CMK (cell line): ENCODE measurements at places on chromosomes 12 and 14.
A peak's percentile ranks its signal among the peaks of the same experiment; 100 is the strongest.

GRCh38 chr12:69258655-69259054 lies 19.3 kb downstream of the CPSF6 start:
- DNase-seq = no peak

DNA sequence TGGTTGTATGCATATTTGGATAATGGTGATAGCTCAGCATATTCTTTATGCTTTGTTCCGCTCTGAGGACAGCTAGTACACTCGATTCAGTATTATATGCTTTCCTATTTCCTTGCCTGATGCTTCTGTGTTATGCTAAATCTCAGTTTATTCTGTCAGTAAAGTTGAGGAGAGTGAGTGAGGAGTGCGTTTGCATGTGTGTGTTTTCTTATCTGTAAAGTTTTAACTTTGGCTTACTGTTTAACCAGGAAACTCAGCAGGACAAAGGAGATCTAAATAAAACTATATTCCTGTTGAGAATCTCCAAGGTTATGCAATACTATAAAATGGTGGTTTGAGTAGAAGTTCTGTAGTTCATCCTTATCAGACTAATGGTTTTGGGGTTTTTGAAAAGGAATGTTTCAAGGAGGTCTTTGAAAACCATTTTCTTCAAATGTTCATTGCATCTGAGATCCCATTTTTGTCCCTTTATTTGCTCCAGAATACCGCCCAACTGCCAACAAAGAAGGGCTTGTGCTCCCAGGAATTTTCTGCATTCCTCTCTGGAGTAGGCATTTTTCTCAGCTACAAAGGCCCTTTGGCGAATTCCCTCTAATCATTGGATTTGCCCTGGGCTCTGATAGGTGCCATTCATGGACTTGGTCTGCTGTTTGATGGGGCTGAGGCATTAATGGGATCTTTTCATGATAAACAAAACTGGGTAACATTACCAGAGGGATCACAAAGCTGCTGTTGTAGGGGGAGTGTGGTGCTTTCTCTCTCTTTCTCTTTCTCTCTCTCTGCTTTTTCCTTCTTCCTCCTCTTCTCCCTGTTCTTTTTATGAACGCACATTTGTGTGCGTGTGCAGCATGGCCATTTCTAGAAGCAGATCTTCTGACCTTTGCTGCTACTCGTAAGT lies 71.7 kb downstream of the HMGA2 start:
- no peak for DNase-seq

- DNase-seq = no peak
Measured at GRCh38 chr12:45337835-45338234, 121.9 kb downstream of the ANO6 start.

GRCh38 chr12:114916124-114916523 lies 232.1 kb upstream of the TBX3 start:
- DNase-seq = no peak

GRCh38 chr12:28460420-28461130 lies 270.3 kb downstream of the CCDC91 start:
- DNase-seq = no peak

DNA sequence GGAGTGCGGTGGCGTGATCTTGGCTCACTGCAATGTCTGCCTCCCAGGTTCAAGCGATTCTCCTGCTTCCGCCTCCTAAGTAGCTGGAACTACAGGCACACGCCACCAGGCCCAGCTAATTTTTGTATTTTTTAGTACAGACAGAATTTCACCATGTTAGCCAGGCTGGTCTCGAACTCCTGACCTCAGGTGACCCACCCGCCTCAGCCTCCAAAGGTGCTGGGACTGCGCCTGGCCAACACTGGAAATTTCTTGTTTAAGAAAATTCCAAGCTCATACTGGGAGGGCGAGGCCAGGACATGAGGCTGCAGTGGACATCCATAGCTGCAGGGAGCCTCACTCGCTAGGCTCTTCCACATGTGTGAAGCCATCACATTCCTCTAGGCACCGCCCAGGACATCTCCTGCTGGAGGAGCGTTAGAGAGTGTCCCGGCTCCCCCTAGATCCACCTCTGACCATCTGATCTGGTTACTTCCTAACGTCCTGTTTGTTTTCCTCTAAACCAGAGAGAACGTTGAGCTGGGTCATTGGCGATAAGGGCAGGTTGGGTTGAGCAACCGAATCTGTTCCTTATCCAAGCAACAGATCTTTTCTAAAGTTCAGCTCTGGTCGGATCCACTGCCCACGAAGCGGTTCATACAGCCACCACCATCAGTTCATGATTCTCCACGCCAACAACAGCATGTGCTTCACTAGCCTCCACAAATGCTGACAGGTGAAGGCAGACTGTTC lies 108.2 kb upstream of the MED13L start:
- DNase-seq = peak; percentile 29

DNA sequence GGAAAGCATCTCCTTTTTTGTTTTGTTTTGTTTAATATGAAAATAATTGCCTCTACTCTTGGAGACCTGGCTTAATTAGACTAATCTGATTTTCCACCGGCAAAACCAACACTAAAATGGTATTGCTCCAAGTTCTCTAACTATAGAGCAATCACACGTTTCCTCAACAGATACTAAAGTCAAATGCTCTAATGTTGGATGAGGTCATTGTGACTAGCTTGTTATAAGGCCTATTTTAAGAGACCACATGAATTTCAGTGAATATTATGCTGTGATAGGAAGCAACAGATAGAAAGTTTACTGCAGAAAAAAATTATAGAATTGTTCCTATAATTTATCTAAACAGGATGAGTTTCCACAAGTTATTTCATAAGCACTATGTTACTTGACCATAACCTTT lies 3.3 kb upstream of the CCDC196 start:
- no peak for DNase-seq

GRCh38 chr12:20631711-20632110 lies 63.4 kb upstream of the SLCO1C1 start:
- no peak for DNase-seq
